NCI-H1092 (cell line): ENCODE measurements at places on chromosomes 5 and 9.

GRCh38 chr9:6984941-6985578, 227.3 kb downstream of the KDM4C start:
- DNase-seq: no peak

DNA sequence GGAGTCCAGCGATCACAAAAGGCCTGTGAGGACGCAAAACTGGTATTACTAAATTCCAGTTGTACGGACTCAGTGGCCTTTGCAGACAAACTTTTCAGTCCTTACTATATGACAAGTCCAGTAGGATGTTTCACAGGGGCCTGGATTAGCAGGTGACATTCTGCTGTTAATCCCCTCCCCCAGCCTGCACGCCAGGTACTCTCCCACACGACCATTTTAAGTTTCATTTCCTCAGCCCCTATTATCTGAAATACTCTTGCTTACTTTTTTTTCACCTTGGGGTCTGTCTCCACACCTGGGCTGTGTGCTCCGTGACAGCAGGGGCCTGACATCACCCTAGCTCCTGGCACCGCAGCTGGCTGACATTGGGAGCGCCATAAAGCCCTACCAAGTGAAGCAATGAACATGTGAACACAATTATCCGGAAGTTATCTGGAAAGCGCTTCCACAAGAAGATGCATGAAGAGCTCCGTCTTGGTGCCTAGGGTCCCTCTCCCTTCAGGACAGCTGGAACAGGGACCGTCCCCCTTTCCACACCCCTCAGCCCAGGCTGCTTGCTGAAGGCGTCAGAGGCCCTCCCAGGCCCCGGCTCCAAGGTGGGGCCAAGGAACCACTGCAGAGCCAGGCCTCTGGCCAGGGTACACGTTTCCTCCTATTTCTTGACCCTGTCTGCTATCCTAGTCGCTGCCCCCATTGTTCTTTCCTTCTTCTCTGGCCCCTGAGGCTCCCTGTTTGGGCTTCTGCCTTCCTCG, 39.7 kb upstream of the ZNF622 start:
- no peak for DNase-seq

- DNase-seq: no peak
Measured at GRCh38 chr9:103661663-103662062, 432.4 kb upstream of the SMC2 start.

GRCh38 chr5:24110004-24110615, 534.7 kb downstream of the CDH10 start:
- DNase-seq: peak; percentile 29

- DNase-seq: no peak
Measured at GRCh38 chr5:78500871-78501270, 140.5 kb downstream of the SCAMP1 start.

- DNase-seq: no peak
Measured at GRCh38 chr9:105142406-105143135, 101.9 kb upstream of the SLC44A1 start.

DNA sequence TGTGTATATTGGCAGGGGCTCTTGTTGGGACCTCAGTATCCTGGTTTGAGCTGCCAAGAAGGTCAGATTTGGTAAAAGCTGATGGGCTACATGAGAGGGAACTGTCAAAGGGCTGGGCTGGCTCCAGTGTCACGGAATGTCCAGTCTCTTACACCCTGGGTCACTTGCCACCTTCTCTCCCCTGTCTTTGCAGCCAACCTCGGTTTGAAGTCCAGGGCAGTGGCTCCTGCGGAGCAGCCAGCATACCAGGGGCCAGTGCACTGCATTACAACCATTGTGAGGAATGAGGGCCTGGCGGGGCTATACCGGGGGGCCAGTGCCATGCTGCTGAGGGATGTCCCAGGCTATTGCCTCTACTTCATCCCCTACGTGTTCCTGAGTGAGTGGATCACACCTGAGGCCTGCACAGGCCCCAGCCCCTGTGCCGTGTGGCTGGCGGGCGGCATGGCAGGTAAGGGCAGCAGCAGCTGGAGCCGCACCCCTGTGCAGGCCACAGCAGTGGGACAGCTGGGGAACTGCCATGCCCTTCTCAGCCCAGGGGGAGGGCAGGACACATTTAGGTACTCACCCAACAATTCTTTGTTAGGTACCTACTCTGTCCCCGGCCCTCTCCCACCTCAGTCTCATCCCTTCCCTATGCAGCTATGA, 24.2 kb downstream of the IL9 start:
- no peak for DNase-seq

DNA sequence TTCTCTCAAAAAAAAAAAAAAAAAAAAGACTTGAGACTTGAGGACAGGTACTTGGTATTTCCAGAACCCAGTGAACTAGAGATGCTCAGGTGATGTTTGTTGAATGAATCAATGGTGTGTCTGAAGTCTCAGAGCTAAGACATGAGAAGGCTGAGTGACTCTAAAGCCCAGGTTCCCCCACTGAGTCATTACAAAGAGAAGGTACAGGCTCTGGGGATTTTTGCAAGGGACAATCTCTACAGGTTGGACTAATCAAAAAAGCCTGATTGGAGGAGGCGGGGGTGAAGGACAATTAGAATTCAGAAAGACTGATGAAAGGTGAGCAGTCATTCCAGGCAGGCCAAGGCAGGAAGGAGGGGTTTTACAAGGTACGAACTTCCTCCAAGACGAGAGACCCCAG, 8.2 kb upstream of the FABP6 start:
- no peak for DNase-seq

GRCh38 chr5:6732634-6733410, 19.6 kb downstream of the TENT4A start:
- no peak for DNase-seq

GRCh38 chr5:23053846-23054245, 200.7 kb upstream of the CDH12 start:
- DNase-seq: no peak

GRCh38 chr9:127112735-127113161, 9.7 kb downstream of the ANGPTL2 start:
- DNase-seq: no peak

- DNase-seq: no peak
Measured at GRCh38 chr9:92971776-92972175, 24.5 kb downstream of the FGD3 start.

GRCh38 chr9:133130685-133131244, 9.7 kb upstream of the RALGDS start:
- no peak for DNase-seq

- no peak for DNase-seq
Measured at GRCh38 chr5:131786900-131787692, 9.7 kb downstream of the FNIP1 start.

- no peak for DNase-seq
Measured at GRCh38 chr5:144469106-144469505, 298.4 kb downstream of the KCTD16 start.

DNA sequence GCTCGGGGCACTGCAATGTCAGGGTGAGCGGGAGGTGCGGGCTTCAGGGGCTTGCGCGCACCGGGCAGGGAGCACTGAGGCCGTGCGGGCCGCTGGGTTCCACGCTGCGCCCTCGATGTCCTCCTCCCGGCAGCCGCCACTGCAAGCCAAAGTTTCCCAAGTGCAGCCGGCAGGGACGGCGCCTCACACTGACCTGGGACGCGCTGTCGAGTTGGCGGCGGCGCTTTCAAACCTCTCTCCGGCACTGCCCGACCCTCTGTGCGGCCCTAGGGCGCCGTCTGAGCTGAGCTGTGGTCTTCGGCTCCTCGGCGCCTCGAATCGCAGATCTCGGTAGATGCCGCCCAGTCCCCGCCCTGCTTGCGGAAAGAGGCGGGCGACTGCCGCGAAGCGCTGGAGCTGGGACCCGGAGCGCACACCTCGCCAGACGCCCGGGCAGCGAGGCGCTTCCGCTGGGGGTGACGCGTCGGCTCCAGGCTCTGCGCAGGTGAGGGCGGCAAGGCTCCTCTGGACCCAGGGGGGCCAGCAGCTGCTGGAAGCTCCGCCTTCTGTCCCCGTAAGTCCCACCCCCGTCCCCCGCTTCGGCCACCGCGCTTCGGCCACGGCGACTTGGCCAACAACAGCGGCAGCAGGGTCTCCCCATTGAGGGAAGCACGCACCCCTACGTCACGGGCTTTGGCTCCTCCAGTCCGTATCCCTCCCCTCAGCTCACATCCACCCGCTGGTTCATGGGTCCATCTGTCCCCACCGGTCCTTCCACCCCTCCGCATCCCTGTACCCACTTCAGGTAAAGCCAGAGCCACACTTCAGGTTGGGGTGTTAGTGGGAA, at the start of gene ANKRD34B:
Gene ANKRD34B, minus strand, starts transcription at position 320 of the 826 bp plus-strand sequence. CDS start 10,261 bp downstream, outside the sequence.
- DNase-seq: no peak

DNA sequence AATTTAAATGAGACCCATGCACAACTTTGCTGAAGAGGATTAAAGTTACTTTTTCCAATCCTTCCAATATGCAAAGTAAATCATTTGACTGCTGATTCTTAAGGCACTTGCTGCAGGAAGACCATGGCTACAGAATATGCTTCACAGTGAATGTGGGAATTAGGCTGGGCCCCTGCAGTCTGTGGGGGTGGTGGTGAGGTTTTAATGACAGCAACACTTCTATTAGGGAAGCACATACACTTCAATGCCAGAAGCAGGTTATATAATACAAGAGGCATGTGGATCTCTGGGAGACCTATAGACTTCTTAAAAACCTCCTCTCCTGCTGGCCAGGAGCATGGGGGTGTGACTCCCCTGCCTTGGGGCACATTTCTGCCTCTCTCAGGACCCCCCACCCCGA, 124.5 kb upstream of the KLF9 start:
- no peak for DNase-seq

DNA sequence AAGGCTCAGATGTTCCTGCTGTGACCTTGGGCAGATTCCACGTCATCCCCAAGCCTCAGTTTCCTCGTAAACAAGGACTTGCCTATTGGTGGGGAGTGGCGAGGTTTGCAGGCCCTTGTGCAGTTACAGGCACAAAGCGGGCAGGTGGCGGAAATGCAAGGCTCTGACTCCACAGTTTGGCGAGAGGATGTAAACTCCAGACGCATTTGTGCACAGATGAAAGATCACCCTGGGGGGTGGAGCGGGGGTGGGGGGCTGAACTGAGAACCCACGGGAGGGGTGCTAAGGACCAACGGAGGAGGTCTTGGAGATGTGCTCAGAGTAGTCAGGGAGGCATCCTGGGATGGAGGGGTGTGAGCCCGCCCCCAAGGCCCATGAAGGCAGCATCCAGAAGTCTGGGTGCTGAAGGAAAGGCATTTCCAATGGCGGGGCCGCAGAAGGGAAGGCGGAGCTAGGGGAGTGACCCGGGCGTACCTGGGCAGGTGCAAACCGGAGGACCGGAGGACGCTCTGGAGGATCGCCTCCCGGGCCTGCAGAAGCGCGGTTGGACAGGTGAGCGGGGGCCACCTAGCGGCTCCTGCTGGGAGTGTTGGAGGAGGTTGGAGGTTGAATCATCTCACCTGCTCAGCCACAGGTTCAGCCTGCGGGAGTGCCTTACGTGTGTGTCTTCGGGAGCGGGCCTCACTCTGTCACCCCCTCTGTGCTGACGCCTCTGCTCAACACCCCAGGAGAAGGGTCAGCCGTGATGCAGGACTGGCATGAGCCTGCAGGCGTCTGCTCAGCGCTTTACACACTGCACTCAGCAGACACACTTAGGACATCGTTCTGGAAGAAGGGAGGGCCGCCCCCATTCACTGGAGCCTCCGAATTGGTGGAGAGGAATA, 1.9 kb upstream of the FIBCD1 start:
- peak; percentile 47 for DNase-seq

DNA sequence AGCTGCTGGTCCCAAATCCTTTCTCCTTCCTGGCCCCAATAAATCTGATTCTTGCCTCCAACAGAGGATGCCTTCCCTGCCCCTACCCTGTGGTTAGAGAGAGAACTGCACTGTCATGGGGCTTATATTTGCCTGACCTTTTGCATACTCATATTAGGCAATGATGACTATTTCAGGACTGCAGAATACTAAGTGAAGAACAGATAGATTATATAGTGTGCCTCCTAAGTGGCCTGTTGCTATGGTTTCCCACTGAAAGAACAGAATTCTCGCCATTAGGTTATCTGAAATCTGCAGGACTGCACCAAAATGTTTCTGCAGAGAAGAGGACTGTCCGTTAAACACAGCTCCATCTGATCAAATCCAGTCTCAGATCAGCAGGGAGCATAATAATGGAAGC, 87.3 kb upstream of the CCNG1 start:
- no peak for DNase-seq

GRCh38 chr9:32069169-32069813, 315.2 kb upstream of the ACO1 start:
- no peak for DNase-seq

DNA sequence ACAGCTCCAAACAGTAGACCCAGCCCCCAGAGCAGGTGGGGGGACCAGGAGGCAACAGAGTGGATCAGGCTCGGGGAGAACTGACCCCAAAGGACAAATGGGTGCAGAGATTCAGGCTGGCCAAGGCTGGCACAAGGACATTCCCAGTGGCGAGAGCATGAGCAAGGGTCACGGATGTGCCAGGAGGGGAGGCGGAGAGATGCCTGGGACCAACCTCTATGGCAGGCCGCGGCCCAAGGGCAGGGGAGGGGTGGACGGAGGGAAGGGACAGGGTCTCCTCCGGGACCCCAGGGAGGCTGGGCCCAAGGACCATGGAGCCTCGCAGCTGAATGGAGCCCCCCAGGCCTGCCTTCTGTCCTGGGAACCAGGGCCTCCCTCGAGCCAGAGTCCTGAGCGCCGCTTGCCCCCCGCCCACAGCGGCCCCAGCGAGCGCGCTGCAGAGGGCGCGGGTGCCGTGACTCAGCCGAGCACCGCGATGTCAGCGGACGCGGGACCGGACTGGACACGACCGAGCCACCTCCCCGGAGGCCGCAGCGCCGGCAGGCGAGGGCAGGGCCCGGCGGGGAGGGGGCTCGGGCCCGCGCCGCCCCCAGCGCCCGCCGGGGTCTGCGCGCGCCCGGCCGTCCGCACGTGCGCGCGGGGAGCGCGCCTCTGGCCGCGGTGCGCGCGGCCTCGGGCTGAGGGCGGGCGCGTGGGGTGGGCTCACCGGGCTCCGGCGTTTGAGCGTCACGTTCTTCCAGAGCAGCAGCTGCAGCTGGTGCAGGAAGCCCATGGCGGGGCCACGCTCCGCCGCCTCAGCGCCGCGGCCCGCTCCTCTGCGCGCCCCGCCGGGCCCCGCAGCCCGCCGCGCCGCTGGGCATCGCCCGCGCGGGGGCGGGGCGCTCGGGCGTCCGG, at the start of gene ABCA2:
Gene ABCA2, minus strand, starts transcription at position 869 of the 894 bp plus-strand sequence. Its CDS starts 97 bp downstream, at position 772.
- DNase-seq: no peak

GRCh38 chr5:9168791-9169556, 376.9 kb downstream of the SEMA5A start:
- no peak for DNase-seq

GRCh38 chr5:122490718-122491117, 178.7 kb downstream of the SNCAIP start:
- no peak for DNase-seq

DNA sequence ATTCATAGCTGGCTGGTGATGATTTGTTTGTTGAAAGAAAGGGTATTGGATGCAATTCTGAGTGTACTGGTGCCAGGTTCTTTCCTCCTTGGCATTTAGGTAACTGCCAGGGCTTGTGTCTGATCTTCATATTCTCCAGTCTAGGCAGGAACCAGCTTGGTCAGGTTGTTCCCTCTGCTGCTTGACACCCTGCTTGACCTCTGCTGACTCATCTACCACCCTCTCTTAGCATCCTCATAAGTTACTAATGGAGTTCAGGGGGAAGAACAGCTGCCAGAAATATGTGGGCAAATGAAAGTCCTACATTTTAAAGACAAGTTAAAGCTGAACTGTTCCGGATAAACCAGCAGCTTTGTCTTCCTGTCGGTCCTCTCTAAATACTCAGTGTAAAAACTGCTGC, 116.1 kb upstream of the TNC start:
- DNase-seq: no peak

- no peak for DNase-seq
Measured at GRCh38 chr9:131525643-131526565, 5.2 kb downstream of the UCK1 start.

GRCh38 chr5:64180661-64181343, 15.2 kb downstream of the RNF180 start:
- no peak for DNase-seq

- no peak for DNase-seq
Measured at GRCh38 chr9:88537761-88538091, 2.7 kb downstream of the NXNL2 start.
